ENCODE measurements at places on chromosomes 6 and 20.

- no peak for DNase-seq
These were observed 43.4 kb downstream of the NHSL1 start for GRCh38 chr6:138455746-138456400.

GRCh38 chr6:125753218-125753936 is 3.9 kb downstream of the HEY2 start:
- DNase-seq: no peak

DNA sequence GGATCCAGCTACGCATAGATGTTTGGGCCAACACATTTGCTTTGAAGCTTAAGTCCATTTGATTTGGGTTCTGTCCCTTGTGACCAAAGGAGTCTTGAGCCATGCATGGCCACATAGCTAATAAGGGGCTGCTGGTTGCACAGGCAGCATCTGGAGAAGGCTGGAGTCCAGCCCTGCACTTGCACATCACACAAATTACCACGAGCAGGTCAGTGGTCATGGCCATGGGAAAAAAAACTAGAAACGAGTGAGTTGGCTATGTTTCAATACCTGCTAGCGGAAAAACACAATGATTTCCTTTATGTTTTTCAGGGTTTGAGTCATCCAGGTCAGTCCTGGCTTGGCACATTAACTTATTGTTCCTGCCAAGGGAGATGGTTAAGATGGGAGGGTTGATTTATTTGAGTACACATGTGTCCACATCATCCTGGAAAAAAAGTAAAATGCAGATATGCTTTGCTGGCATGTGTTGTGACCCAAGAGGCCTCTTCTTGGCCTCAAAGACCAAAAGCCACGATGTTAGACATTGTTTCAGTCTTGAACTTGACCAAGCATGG is 5.6 kb upstream of the STX16 start:
- no peak for DNase-seq

DNA sequence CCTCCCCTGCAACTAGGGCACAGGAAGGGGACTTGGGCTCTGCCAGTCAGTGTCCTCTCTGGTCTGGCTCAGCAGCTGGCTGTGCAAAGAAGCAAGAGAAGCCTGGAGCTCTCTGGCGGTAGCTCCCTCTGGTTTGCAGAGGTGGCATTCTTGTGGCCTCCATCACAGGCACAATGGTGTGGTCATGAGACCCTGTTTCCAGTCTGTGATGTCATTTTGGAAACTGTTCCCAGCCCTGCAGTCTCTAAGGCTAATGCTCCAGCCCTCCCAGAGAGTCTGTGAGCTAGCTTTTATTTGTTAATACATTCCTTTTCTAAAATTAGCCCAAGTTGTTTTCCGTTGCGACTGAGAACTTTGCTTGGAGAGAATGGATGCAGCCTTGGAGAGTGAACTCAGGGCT is 69.5 kb upstream of the FOXQ1 start:
- DNase-seq: no peak

- DNase-seq: no peak
These were observed 454.7 kb downstream of the TFAP2B start for GRCh38 chr6:51273228-51273961.

- DNase-seq: no peak
These were observed 66.0 kb downstream of the UBR2 start for GRCh38 chr6:42629845-42630244.

- DNase-seq: no peak
These were observed 483.9 kb downstream of the CD83 start for GRCh38 chr6:14601490-14601889.

- no peak for DNase-seq
These were observed 34.3 kb upstream of the MDFI start for GRCh38 chr6:41604006-41604405.

DNA sequence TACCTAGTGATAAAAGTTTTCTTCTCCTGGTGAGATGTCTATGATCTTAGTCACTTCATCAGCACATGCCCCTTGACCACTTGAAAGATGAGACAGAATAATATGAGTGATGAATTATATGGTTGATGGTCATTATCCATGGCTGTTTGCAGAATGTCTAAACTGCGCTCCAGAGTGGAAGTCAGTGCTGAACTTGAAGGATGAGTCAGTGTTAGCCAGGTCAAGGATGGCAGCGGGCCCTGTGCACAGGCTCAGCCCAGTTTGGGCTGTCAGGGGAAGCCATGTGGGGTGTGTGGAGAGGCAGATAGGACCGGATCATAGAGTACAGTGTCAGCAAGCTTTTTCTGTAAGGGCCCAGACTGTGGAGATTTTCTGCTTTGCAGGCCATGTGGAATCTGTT is 67.2 kb upstream of the KIF25 start:
- no peak for DNase-seq

DNA sequence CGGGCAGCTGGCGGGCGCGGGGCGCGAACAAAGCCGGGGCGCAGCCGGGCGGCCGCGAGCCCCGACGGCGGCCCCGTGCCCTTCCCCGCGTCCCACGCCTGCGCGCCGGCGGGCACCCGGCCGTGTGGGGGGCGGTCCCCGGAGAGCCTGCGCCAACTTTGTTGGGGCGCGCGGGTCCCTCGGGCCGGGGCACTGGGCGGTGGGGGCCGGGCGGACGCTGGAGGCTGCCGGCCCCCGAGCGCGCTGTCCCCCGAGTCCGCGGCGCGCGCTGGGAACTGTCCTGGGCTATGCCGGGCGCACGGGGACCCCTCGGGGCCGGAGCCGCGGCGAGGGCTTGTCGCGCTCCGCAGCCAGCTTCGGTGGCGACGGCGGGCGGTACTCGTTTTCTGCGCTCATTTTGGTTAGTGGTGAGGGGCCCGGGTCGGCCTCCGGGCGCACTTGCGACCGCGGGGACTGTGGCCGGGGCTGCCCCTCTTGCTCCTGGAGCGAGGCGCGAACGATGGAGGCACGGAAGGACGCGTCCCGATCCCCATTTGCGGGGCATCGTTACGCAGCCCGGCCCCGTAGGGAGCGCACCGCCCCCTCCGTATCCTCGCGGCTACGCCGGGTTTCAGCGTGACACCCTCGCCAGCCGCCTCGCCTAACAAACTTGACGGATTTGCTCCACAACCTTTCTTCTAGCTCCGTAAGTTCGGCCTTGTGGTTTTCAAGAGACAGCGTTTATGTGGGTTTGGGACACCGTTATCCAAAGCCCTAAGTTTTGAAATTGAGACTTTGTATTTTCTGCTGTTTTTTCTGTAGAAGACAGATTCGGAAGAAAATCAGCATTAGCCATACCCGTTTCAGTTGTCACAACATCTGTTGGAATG is 622 bp downstream of the SS18L1 start:
- no peak for DNase-seq

DNA sequence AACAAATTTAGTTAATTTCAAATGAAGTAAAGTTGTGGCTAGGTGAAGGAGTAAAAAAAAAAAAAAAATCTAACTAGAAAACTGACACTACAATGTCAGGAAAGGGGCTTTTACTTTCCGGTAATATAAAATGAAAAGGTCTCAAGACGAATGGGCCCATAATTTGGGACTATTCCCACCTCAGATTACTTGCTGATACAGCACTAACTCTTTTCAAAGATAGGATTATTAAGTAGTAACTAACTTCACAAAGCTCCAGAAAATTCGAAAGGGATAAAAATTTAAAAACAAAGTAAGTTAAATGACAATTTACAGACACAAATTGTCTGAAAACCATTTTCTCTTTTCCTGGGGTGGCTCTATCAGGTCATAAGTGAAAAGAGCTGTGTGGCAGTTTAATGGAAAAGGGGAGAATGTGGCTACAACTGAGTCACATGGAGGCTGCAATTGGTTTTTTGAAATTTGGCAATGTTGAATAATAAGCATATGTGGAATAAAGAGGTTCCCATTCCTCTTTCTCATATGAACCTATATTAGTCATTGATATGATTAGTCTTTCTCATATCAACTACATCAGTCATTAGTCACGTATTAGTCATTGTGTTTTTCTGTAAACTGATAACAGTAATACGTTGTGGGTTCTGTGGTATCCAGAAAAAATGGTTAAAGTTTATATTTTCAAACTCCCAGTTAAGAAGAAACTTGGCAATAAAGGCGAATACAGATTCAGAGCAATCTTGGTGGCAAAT is 78.0 kb downstream of the RWDD2A start:
- DNase-seq: no peak

DNA sequence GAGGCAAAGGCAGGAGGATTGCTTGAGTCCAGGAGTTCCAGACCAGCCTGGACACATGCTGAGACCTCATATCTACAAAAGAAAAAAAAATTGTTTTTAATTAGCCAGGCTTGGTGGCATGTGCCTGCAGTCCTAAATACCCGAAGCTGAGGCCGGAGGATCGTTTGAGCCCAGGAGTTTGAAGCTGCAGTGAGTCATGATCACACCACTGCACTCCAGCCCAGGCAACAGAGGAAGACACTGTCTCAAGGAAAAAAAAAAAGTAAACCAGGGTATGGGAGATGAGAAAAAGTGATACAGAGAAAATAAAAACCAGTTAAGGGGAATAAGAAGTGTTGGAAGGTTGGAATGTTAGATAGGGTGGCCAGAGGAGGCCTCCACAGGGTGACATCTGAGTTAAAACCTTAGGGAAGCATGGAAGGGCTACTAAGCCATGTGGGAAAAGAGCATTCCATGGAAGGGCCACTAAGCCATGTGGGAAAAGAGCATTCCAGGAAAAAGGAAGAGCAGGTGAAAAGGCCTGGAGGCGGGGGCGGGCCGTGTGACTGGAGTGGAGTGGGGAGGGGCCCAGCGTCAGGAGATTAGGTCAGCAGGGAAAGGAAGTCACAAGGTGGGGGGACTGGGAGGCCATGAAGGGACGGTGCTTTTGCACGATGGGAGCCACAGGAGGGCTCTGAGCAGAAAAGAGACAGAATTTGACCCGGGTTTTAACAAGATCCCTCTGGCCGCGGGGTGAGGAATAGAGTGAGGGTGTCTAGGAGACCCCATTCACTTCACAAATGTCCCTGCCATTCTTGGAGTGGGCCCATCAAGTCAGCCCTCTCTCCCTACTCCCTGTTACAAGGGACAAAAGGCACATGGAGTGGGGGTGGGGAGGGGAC is 18.3 kb downstream of the CPNE5 start:
- DNase-seq: no peak

DNA sequence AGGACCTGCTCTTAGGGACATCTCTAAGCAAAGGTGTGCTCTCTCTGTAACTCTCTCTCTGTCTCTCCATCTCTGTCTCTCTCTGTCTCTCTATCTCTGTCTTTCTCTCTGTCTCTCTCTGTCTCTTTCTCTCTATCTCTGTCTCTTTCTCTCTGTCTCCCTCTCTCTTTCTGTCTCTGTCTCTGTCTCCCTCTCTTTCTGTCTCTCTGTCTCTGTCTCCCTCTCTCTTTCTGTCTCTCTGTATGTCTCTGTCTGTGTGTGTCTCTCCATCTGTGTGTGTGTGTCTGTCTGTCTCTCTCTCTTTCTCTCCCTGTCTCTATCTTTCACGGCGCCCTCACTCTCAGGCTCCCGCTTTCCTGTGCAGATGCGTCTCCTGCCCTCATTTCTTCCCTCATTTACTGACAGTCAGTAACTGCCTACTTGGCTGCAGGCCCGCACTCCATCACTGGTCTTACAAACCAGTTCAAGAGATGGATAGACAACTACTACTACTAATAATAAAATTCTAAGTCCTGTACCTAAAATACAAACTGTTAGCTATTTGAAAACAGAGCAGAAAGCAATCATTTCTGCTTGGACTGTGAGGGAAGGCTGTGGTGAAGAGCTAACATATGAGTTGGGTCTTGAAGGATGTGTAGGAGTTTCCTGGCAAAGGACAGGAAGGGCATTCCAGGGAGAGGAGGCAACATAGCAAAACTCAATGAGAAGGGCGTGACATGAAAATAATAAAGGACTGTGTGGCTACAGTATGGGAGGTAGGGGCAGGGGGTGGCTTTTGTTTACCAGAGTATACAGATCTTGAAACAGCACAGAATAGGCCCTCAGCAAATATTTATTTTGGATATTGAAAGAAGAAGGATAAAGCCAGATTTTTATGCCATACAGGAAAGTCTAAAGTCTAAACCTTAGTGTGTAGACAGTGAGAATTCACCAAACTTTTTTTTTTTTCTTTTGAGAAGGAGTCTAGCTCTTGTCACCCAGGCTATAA is 67.8 kb upstream of the TAB2 start:
- DNase-seq: no peak

All from NK-92 treated with Interleukin-12 subunit alpha and Interleukin-12 subunit beta, amount 100 ng/mL, for 24 hours (cell line).